Psoas muscle (tissue), 8 donors: ENCODE measurements at places on chromosomes 2 and 18. TPM values are rescaled to one million over a fixed set of nuclear protein-coding genes. Genes with fewer than 3 reads are reported as not detected.
A peak's percentile ranks its signal among the peaks of the same experiment; 100 is the strongest.

DNA sequence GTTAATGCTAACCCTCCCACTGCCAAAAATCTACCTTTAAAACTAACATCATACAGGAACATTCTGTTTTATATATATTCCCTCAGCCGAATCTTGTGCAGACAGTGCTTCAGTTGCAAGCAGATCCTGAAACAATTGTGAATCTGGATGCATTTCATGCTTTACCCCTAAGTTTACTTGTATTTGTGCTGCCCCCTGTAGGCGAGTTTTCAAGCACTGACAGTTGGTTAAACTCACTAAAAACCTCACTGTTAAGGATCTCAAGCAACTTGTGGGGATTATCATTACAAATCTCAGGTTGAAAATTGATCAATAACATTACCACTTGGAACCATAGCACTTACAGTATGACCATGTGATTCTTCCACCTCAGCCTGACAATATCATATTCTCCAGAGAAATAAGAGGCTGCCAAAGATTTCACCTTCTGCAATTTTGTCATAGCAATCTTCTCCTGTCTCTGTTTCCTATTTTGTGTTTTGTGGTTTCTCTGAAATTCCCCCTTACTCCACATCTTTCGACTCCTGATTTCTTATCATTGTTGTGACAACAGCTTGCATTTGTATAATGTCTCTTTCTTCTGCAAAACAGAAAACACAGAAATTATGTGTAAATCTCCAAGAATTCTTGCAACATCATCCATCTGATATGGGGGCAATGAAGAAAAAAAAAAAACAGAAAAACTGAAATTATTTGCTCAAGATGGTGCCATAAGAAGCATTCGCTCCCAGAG lies 354.6 kb upstream of the SETBP1 start:
- no peaks in the 10 kb centered on the region for H3K27me3 ChIP-seq
- no peak overlapping the region for H3K4me3 ChIP-seq
- H3K27ac ChIP-seq = no peak overlapping the region
- DNase-seq = peak; percentile 49

GRCh38 chr2:109208071-109208950 lies 79.3 kb downstream of the SH3RF3 start:
- no peaks in the 10 kb centered on the region for H3K36me3 ChIP-seq
- no peak overlapping the region for H3K27ac ChIP-seq

DNA sequence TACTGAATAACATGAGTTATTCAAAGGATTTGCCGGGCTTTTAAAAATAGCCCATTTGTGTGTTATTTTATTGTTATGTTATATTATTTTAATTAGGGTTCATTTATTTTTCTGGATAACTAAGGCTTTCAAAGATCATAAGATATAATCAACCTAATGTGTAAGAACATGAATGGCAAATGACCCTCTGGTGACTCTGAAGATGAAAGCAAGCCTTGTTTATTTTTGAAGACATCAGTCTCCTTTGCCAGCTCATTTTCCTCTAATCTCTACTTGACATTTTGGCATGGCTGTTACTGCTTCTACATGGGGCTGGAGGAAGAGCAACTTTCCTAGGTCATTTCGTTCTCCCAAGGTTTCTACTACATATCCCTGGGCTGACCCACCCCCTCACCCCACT lies 10.6 kb downstream of the FAP start:
- H3K4me3 ChIP-seq = no peak overlapping the region
- no peaks in the 10 kb centered on the region for H3K4me1 ChIP-seq
- H3K27me3 ChIP-seq = no peaks in the 10 kb centered on the region
- no peak for DNase-seq
- no peaks in the 10 kb centered on the region for H3K36me3 ChIP-seq
- H3K27ac ChIP-seq = no peak overlapping the region

- no peak overlapping the region for H3K27ac ChIP-seq
- no peak for DNase-seq
- H3K36me3 ChIP-seq = no peaks in the 10 kb centered on the region
- no peaks in the 10 kb centered on the region for H3K27me3 ChIP-seq
- H3K4me1 ChIP-seq = no peaks in the 10 kb centered on the region
Measured at GRCh38 chr2:149470046-149470445, 117.5 kb downstream of the MMADHC start.

DNA sequence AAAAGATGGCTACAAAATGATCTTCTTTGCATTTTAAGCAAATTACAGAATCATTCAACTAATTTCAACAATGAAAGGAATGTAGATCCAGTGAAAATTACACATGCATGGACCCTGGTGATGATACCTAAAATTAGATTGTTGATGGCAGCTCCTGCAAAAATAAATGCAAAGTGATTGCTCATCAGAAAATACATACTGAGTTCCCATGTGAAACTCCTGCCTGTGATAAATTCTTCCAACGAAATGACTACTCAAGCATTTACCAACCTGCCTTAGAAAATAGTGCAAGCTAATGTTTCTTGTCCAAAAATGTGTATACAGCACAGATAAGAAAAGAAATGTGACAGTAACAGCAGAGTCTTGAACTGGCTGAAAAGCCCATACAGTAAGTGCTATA lies 300.0 kb upstream of the REV1 start:
- no peaks in the 10 kb centered on the region for H3K27me3 ChIP-seq
- no peak for DNase-seq
- H3K27ac ChIP-seq = no peak overlapping the region
- no peak overlapping the region for H3K4me3 ChIP-seq
- no peaks in the 10 kb centered on the region for H3K4me1 ChIP-seq

DNA sequence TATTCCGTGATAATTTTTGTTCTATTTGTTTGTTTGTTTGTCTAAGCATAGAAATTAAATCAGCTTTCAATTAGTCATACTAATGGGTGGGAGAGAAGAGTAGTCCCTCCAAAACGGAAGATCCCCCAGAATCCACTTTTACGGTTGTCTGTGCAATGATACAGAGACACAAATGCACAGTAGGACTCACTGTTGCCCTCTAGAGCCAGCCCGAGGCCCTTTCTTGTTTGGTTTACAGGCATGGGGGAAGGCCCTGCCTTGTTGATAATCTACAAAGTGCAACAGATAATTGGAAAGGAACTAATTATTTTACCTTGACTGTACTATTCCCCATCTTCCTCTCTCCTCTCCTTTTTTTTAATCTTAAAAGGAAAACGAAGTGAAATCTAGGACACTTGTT lies 121.1 kb downstream of the ACOXL start:
- H3K36me3 ChIP-seq = no peaks in the 10 kb centered on the region
- no peak overlapping the region for H3K27ac ChIP-seq
- H3K4me1 ChIP-seq = no peaks in the 10 kb centered on the region
- DNase-seq = no peak
- no peak overlapping the region for H3K4me3 ChIP-seq

GRCh38 chr2:161546635-161547034 lies 77.6 kb upstream of the SLC4A10 start:
- H3K4me1 ChIP-seq = no peaks in the 10 kb centered on the region
- H3K4me3 ChIP-seq = no peak overlapping the region
- H3K27me3 ChIP-seq = no peaks in the 10 kb centered on the region

GRCh38 chr18:52394602-52395001 lies 54.6 kb downstream of the DCC start:
- no peaks in the 10 kb centered on the region for H3K36me3 ChIP-seq
- no peaks in the 10 kb centered on the region for H3K4me1 ChIP-seq
- H3K27me3 ChIP-seq = no peaks in the 10 kb centered on the region
- no peak for DNase-seq
- no peak overlapping the region for H3K27ac ChIP-seq

- H3K36me3 ChIP-seq = no peaks in the 10 kb centered on the region
- no peak overlapping the region for H3K4me3 ChIP-seq
- H3K27me3 ChIP-seq = no peaks in the 10 kb centered on the region
- H3K4me1 ChIP-seq = no peaks in the 10 kb centered on the region
Measured at GRCh38 chr2:106781196-106781595, 104.8 kb downstream of the ST6GAL2 start.

DNA sequence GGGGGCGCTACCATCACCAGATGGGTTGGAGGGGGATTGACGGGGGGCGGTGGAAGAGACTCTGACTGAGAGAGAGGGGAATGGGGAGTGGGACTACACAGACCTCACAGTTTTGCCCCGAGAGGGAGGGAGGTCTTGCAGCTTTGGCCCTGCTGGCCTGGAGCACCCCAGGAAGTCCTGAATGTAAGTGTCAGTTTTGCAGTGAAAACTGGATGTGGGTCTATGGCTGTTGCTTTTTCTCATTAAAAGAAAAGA lies 2.4 kb downstream of the TCF7L1 start:
- H3K4me1 ChIP-seq = peaks cover 8% of the 10 kb centered on the region
- no peak overlapping the region for H3K27ac ChIP-seq
- no peak for DNase-seq

GRCh38 chr2:64869126-64869525 lies 120.1 kb upstream of the SLC1A4 start:
- H3K4me3 ChIP-seq = no peak overlapping the region
- H3K36me3 ChIP-seq = no peaks in the 10 kb centered on the region
- H3K4me1 ChIP-seq = no peaks in the 10 kb centered on the region
- H3K27me3 ChIP-seq = no peaks in the 10 kb centered on the region

DNA sequence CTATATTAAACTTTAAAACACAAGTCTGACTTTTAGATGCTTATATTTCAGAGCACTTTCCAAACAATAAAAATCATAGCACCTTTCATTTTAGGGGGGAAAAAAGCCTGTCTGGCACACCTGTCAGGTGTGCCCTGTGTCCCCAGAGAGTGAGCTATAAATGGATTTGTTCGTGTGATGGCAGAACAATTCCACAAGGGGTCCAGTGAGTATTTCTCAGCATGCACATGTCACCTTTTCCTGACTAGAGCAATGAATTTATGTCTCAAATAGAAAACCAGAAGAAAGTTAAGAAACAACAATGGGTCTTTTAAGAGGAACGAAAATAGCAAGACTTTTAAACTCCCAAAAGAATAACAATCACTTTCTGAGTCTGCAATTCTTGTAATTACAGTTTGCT lies 55.9 kb downstream of the ACVR1C start:
- H3K4me3 ChIP-seq = no peak overlapping the region
- no peaks in the 10 kb centered on the region for H3K36me3 ChIP-seq
- H3K27me3 ChIP-seq = no peaks in the 10 kb centered on the region
- H3K4me1 ChIP-seq = no peaks in the 10 kb centered on the region
- DNase-seq = no peak

- no peaks in the 10 kb centered on the region for H3K4me1 ChIP-seq
- H3K27ac ChIP-seq = no peak overlapping the region
- no peak overlapping the region for H3K4me3 ChIP-seq
- no peak for DNase-seq
- H3K27me3 ChIP-seq = no peaks in the 10 kb centered on the region
- no peaks in the 10 kb centered on the region for H3K36me3 ChIP-seq
Measured at GRCh38 chr2:133139847-133140533, 428.3 kb downstream of the NCKAP5 start.

DNA sequence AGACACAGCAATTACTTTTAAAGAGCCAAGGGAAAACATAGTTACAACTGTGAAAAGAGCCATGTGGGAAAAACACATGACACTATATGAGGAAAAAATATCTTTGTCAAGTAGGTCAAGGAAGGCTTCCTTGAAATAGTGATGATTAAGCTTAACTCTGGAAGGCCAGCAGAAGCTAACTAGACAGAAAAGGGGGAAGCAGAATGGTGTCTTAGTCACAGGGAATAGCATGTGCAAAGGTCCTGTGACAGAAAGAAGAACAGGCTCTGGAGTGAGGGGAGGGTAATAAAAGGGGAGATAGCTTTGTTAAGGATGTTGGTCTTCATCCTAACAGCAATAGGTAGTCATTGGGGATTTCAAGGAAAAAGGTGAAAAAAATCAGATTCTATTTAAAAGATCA lies 64.0 kb downstream of the ARHGAP25 start:
- no peaks in the 10 kb centered on the region for H3K4me1 ChIP-seq
- H3K36me3 ChIP-seq = no peaks in the 10 kb centered on the region
- no peak overlapping the region for H3K4me3 ChIP-seq
- DNase-seq = no peak
- H3K27me3 ChIP-seq = no peaks in the 10 kb centered on the region

GRCh38 chr2:19244460-19245363 lies 113.7 kb downstream of the OSR1 start:
- no peaks in the 10 kb centered on the region for H3K36me3 ChIP-seq
- DNase-seq = no peak
- H3K27me3 ChIP-seq = no peaks in the 10 kb centered on the region
- H3K4me3 ChIP-seq = no peak overlapping the region
- no peak overlapping the region for H3K27ac ChIP-seq
- H3K4me1 ChIP-seq = no peaks in the 10 kb centered on the region

DNA sequence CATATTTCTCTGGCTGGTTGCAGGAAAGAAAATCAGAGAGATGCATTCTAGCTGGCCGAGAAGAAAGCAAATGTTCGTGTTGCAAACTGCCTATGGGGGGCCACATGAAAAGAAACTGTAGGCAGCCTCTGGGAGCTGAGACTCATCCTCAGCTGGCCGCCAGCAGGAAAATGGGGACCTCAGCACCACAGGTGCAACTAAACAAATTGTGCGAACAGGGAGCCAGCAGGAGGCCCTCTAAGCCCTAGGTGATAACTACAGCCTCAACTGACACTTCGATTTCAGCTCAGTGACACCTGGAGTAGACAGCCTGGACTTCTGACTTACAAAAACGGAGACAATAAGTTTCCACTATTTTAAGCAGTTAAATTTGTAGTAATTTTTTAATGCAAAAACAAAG lies 107.3 kb downstream of the DTNB start:
- no peaks in the 10 kb centered on the region for H3K4me1 ChIP-seq
- H3K27me3 ChIP-seq = no peaks in the 10 kb centered on the region
- DNase-seq = no peak
- H3K36me3 ChIP-seq = no peaks in the 10 kb centered on the region

DNA sequence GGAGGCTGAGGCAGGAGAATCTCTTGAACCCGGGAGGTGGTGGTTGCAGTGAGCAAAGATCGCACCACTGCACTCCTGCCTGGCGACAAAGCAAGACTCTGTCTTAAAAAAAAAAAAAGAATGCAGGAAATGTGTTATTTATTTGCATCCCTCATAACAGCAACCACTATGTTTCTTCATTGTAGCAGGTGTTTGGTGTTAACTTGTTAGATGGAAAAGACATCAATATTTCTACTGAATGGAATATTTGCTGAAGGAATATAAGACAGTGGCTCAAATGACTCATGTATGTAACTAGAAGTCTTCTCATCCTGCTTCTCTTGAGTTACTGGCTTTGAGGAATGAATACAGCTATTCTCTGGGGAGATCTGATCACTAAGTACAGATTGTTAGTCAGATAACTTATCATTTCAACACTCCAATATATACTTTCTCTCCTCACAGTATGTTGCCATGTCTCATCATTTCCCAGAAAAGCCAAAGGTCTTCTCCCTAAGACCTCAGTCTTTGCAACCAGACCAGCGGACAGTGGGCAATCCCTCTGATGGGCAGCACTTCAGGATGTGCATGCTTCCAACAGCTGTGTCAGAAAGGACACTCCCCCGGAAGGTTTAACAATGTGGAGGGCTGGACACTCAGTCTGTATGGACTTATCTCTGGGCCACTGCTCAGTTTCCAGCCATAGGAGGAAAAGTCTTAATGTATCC lies 104.4 kb upstream of the STK17B start:
- no peaks in the 10 kb centered on the region for H3K36me3 ChIP-seq
- no peaks in the 10 kb centered on the region for H3K4me1 ChIP-seq
- no peak overlapping the region for H3K27ac ChIP-seq
- H3K4me3 ChIP-seq = no peak overlapping the region

CENPO gene
- 1.8 TPM for total RNA-seq

TUBA4B gene
- total RNA-seq = not detected

LYG2 gene
- not detected for total RNA-seq

NEB gene
- total RNA-seq = 4,041 TPM

GAL3ST2 gene
- total RNA-seq = not detected

GEN1 gene
- total RNA-seq = 3.0 TPM

TLX2 gene
- total RNA-seq = not detected

UPP2 gene
- total RNA-seq = not detected

PTMA gene
- total RNA-seq = 154 TPM

GCG gene
- not detected for total RNA-seq
